Caco-2 (cell line): ENCODE measurements at places on chromosomes 7 and 10. TPM values are rescaled to one million over a fixed set of nuclear protein-coding genes. Genes with fewer than 3 reads are reported as not detected.

Gene SPAM1
- not detected in 2 replicates for total RNA-seq

Gene AKR1C1
- 27.1 and 28.4 TPM in 2 replicates for total RNA-seq

Gene PDE6C
- not detected in 2 replicates for total RNA-seq

Gene GPR85
- total RNA-seq = not detected in 2 replicates

Gene SEC61G
- 189 and 195 TPM in 2 replicates for total RNA-seq

Gene SPDYE2B
- total RNA-seq = not detected in 2 replicates

Gene ACTR3C
- total RNA-seq = 8.0 and 9.2 TPM in 2 replicates

Gene SOSTDC1
- total RNA-seq = 8.1 and 8.4 TPM in 2 replicates

Gene ERVW-1
- 0.51 TPM in 1 of 2 replicates, not detected in the other for total RNA-seq

Gene NKX6-2
- total RNA-seq = not detected in 2 replicates

Gene MMRN2
- 0.21 and 0.64 TPM in 2 replicates for total RNA-seq

Gene PODXL
- 243 and 278 TPM in 2 replicates for total RNA-seq

Gene SLC26A5
- total RNA-seq = 1.1 and 1.5 TPM in 2 replicates

Gene NUP42
- 38.6 and 41.6 TPM in 2 replicates for total RNA-seq

Gene MYPN
- total RNA-seq = not detected in 2 replicates

Gene SPDYE11
- total RNA-seq = not detected in 2 replicates

Gene OR6B1
- total RNA-seq = not detected in 2 replicates

Gene FOXI2
- not detected in 2 replicates for total RNA-seq

Gene GTPBP4
- 175 and 202 TPM in 2 replicates for total RNA-seq

Gene CHST15
- 26.1 and 26.7 TPM in 2 replicates for total RNA-seq

Gene POLR2J2
- total RNA-seq = 12.7 and 13.7 TPM in 2 replicates

Gene SAMD9
- total RNA-seq = 0.32 and 0.64 TPM in 2 replicates

Gene ATOH7
- total RNA-seq = 0.21 and 0.54 TPM in 2 replicates

Gene WDR86
- 0.52 and 0.95 TPM in 2 replicates for total RNA-seq

Gene DHX32
- total RNA-seq = 24.8 and 25.0 TPM in 2 replicates

Gene ADIRF
- total RNA-seq = 0.49 TPM in 1 of 2 replicates, not detected in the other

Gene EN2
- 1.1 and 1.5 TPM in 2 replicates for total RNA-seq

Gene POR
- 162 and 171 TPM in 2 replicates for total RNA-seq

Gene ITGA8
- total RNA-seq = not detected in 2 replicates

Gene IGF2BP3
- 124 and 127 TPM in 2 replicates for total RNA-seq

Gene TUBAL3
- 0.39 TPM in 1 of 2 replicates, not detected in the other for total RNA-seq

Gene GNAT3
- total RNA-seq = not detected in 2 replicates

Gene PDZD7
- total RNA-seq = 1.4 and 1.5 TPM in 2 replicates

Gene POM121
- total RNA-seq = 76.8 and 83.1 TPM in 2 replicates

Gene BTBD16
- total RNA-seq = not detected in 2 replicates

Gene TSPAN12
- total RNA-seq = 2.9 and 4.1 TPM in 2 replicates

Gene AHCYL2
- total RNA-seq = 15.8 and 17.2 TPM in 2 replicates

Gene ZWINT
- total RNA-seq = 168 and 181 TPM in 2 replicates

Gene ADCY1
- total RNA-seq = 2.9 and 3.6 TPM in 2 replicates

Gene SSC4D
- total RNA-seq = 1.1 and 1.6 TPM in 2 replicates

Gene GRM8
- total RNA-seq = not detected in 2 replicates

Gene PLA2G12B
- 16.8 and 17.8 TPM in 2 replicates for total RNA-seq

Gene FAM237B
- not detected in 2 replicates for total RNA-seq

Gene KMT2E
- 61.4 and 63.1 TPM in 2 replicates for total RNA-seq

Gene MKI67
- total RNA-seq = 111 and 128 TPM in 2 replicates

Gene TMEM270
- total RNA-seq = not detected in 2 replicates

Gene MXI1
- total RNA-seq = 9.1 and 11.0 TPM in 2 replicates

Gene AGR2
- 343 and 467 TPM in 2 replicates for total RNA-seq

Gene LRRC17
- 0.39 TPM in 1 of 2 replicates, not detected in the other for total RNA-seq

Gene VWA2
- 1.2 and 1.3 TPM in 2 replicates for total RNA-seq

Gene RET
- not detected in 2 replicates for total RNA-seq

Gene IGFBP1
- 0.23 TPM in 1 of 2 replicates, not detected in the other for total RNA-seq

Gene NKX2-3
- 0.37 and 0.43 TPM in 2 replicates for total RNA-seq

Gene CADPS2
- 2.7 and 3.6 TPM in 2 replicates for total RNA-seq

Gene PNLIP
- total RNA-seq = not detected in 2 replicates

Gene UBE2D4
- 12.7 and 15.4 TPM in 2 replicates for total RNA-seq

Gene LIPA
- total RNA-seq = 18.8 and 20.4 TPM in 2 replicates

Gene HACD1
- 37.2 and 47.8 TPM in 2 replicates for total RNA-seq

Gene FAM24B
- total RNA-seq = 17.7 and 19.0 TPM in 2 replicates
